ENCODE measurements at places on chromosomes 1 and 21. TPM values are rescaled to one million over a fixed set of nuclear protein-coding genes. Genes with fewer than 3 reads are reported as not detected.

DNA sequence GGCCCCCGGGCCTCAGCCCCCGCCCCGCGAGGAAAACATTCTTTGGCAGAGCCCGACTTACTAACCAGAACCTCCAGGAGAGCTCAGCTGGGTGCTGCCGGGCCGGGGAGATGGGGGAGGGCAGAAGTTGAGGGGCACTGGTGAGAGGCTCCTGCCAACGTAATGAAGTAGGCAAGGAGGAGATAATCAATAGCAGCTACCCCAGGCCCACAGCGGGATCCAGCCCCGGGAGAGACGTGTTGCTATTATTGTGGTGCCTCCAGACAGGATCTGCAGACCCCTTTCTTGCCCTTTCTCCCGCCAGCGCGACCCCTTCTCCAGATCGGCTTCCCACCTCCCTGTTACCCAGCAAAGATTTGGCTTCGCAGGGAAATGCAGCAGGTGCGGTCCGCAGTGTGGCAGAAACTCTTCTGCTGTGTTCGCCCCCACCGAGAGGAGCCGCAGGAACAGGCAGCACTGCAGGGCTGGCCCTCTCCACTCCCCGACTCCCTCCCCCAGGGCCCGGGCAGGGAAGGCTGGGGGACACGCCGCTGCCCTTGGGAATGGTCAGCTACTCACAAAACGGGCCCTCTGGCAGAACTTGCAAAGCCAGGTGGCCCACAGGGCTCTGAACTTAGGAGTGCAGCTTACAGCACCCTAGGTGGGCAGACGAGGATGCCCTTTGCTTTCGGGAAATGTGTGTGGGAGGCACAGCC, 1.5 kb upstream of the KCNA2 start:
- no peaks in the 10 kb centered on the region for H3K36me3 ChIP-seq
- H3K27me3 ChIP-seq = no peaks in the 10 kb centered on the region
- peak overlapping the region; percentile 44 for H3K4me3 ChIP-seq
- H3K27ac ChIP-seq = no peak overlapping the region
- H3K4me1 ChIP-seq = no peaks in the 10 kb centered on the region

- no peak overlapping the region for H3K27ac ChIP-seq
- no peaks in the 10 kb centered on the region for H3K27me3 ChIP-seq
- no peaks in the 10 kb centered on the region for H3K4me1 ChIP-seq
- DNase-seq = no peak
- no peak overlapping the region for H3K4me3 ChIP-seq
Measured at GRCh38 chr1:243734308-243734695, 115.7 kb downstream of the AKT3 start.

DNA sequence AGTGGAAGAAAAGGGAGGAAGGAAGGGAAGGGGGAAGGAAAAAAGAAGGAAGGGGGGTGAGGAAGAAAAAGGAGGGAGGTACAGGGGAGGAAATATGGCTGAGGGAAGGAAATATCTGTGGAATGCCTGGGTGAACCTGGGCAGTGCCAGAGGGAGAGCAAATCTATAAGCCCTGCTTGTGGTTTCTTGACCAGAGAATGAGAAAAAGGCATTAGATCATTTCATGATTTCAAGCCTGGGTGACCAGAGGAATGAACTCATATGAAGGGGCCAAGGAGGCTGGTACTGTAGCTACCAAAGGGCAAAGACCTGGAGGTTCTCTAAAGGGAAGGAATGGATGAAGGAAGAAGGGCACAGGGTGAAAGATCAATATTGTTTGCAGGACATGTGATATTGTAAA, 31.4 kb downstream of the GNG12 start:
- H3K36me3 ChIP-seq = no peaks in the 10 kb centered on the region
- no peak for DNase-seq
- H3K27me3 ChIP-seq = no peaks in the 10 kb centered on the region
- H3K4me1 ChIP-seq = no peaks in the 10 kb centered on the region

DNA sequence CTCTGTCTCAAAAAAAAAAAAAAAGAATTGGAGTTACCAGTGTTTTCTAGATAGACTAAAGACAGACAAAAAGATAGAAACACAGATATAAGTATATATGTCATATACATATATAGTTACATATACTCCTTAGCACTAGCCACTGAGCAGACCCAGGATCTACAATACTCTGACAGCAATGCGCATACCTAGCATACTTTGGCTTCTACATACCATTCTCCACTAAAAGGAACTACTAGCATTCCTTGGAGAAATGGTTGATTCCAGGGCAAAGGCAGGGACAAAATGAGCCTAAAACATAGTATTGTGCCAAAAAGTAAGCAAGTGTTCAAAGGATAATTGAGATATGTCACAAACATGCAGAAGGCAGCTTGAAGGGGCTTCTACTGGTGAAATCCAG, 22.7 kb downstream of the SYNJ1 start:
- no peak overlapping the region for H3K4me3 ChIP-seq
- no peaks in the 10 kb centered on the region for H3K36me3 ChIP-seq
- no peak for DNase-seq
- no peak overlapping the region for H3K27ac ChIP-seq

The RPTN gene
- not detected for total RNA-seq

DNA sequence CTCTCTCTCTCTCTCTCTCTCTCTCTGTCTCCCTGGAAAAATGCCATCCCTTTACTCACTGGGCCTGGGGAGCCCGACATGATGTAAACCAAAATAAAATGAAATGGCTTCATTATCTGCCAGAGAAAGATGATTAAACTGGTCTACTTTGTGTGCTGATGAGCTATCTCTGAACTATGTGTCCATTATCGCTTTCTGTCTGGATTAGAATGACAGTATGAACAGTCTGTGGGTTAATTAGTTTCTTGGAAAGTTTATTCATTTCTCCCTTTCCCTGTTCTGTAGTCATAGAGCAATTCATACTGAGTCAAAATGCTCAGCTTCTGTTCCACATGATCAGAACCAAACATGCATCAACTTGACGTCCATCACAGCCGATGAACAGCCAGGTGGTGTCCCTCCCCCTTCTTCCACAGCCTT, 72.4 kb upstream of the KCND3 start:
- no peaks in the 10 kb centered on the region for H3K27me3 ChIP-seq
- no peaks in the 10 kb centered on the region for H3K4me1 ChIP-seq
- DNase-seq = no peak
- H3K27ac ChIP-seq = no peak overlapping the region

- H3K4me1 ChIP-seq = peaks cover 3% of the 10 kb centered on the region
- H3K27ac ChIP-seq = no peak overlapping the region
- DNase-seq = no peak
- H3K36me3 ChIP-seq = no peaks in the 10 kb centered on the region
Measured at GRCh38 chr1:19310061-19310460, 1.9 kb downstream of the AKR7A2 start.

The RAB3B gene
- 8.5 TPM for total RNA-seq

DNA sequence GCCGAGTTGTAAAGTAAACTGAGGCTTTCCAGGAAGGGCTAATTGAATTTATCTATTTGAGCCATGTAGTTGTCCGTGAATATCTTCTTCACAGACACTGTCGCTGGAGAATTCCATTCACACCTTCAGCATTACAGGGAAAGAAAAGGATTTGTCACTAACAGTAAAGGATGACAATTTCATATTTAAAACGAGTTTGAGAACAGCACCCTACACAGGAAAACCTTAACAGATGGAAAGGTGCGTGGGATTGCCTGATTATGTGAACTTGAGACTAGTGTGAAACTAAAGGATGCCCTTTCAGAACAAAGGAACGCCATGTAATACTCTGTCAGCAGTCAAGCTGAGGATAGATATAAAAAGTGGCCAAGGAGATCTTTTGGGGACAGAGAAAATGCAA, 492.5 kb upstream of the ADGRL2 start:
- no peak overlapping the region for H3K27ac ChIP-seq
- no peak for DNase-seq
- H3K27me3 ChIP-seq = no peaks in the 10 kb centered on the region
- no peak overlapping the region for H3K4me3 ChIP-seq
- H3K36me3 ChIP-seq = no peaks in the 10 kb centered on the region
- H3K4me1 ChIP-seq = no peaks in the 10 kb centered on the region

- H3K4me3 ChIP-seq = no peak overlapping the region
- H3K27me3 ChIP-seq = no peaks in the 10 kb centered on the region
- H3K36me3 ChIP-seq = no peaks in the 10 kb centered on the region
- no peak for DNase-seq
- peaks cover 16% of the 10 kb centered on the region for H3K4me1 ChIP-seq
Measured at GRCh38 chr1:15414445-15414983, 4.8 kb downstream of the EFHD2 start.

DNA sequence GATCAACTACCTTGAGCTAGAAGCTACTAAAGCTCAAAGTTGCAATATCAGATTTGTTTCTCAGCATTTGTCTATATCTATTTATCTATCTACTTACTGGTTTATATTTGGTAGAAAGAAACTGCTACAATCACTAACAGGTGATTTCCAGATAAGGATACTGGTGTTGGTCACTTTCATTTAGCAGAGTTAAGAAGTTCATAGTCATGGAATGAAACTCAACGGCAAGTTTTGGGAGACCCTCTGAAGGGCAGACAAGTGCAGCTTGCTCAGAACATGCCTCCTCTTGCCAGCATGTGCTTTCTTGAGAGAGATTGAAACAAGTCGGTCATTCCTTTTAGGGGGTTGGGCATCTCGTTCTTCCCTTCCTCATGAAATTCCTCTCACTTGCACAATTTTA, 296.5 kb downstream of the GRIK1 start:
- no peak overlapping the region for H3K27ac ChIP-seq
- no peaks in the 10 kb centered on the region for H3K4me1 ChIP-seq
- H3K4me3 ChIP-seq = no peak overlapping the region
- H3K27me3 ChIP-seq = no peaks in the 10 kb centered on the region
- H3K36me3 ChIP-seq = no peaks in the 10 kb centered on the region

GRCh38 chr1:34768856-34769255, 9.3 kb downstream of the GJB4 start:
- H3K36me3 ChIP-seq = no peaks in the 10 kb centered on the region
- H3K27ac ChIP-seq = no peak overlapping the region
- H3K4me1 ChIP-seq = no peaks in the 10 kb centered on the region
- no peak overlapping the region for H3K4me3 ChIP-seq

- no peak overlapping the region for H3K4me3 ChIP-seq
Measured at GRCh38 chr1:205048382-205048781, 5.4 kb downstream of the CNTN2 start.

DNA sequence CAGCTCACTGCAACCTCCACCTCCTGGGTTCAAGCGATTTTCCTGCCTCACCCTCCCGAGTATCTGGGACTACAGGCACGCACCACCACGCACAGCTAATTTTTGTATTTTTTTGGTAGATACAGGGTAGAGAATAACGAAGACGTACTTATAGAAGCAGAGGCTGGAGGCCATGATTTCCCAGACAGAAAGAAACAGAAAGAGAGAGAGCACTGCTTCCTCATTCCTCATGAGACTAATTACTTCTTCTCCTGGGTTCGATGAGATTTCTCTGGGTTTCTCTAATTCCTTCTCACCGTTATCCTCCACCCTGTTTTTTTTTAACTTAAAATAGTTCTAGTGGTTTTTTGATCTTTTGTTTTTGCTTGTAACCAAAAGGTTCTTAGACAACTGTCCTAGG, 23.4 kb upstream of the PTP4A2 start:
- H3K27me3 ChIP-seq = no peaks in the 10 kb centered on the region
- no peaks in the 10 kb centered on the region for H3K4me1 ChIP-seq
- DNase-seq = no peak

Measured in prostate gland (tissue), 2 donors.